ENCODE measurements at places on chromosomes 6 and 20.

DNA sequence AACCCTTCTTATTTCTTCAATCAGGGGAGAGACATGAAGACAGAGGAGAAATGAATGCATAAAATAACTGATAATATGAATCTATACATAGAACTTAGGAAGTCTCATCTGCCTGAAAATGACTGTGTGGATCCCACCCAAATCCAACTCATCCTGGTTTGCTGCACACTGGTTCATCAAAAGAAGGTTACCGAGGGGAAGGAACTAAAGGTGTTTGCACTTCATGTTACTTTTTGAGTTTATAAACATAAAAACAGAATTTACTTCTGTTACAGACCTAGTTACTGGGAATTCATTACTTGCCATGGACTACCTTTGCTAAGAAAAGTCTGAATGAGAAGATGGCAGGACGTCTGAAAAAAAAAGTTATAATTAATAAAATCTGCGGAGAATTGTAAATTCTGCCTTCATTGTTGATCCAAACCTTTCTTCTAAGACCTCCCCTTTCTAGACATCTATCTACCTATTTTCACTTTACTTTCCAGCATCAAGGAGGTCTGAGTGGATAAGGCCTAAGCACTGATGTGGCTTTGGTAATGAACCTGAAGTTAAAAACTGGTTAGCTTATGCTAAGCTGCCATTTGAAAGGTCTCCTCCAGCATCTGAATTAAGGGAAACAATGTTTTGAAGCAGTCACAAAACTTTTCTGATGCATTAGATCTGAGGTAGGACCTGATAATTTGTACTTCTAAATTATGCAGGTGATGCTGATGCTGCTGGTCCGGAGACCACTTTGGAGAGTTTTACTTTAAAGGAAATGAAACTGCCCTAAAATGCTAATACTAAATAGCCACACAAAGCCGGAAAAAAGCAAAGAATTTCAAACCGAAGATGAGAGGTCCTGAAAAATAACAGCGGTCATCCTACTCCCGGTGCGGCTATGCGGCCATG is 84.0 kb downstream of the HFE start:
- no peak for DNase-seq

GRCh38 chr20:24735263-24735662 is 213.8 kb upstream of the CST7 start:
- no peak for DNase-seq

DNA sequence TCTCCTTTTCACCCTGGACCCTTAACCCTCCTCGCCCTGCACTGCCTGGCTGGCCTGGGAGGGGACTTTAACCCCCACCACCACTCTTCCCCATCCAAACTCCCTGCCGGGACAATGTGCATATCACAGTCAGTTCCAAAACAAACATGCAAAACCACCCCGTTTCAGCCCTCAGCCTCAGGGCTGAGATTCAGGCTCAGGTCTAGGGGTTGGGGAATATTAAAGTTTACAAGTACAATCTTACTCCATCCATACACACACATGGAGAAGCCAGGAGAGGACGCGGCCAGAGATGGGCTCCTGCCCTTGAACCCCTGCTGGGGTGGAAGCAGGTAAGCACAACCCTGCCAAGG is 534 bp downstream of the KIAA1755 start:
- DNase-seq: no peak

DNA sequence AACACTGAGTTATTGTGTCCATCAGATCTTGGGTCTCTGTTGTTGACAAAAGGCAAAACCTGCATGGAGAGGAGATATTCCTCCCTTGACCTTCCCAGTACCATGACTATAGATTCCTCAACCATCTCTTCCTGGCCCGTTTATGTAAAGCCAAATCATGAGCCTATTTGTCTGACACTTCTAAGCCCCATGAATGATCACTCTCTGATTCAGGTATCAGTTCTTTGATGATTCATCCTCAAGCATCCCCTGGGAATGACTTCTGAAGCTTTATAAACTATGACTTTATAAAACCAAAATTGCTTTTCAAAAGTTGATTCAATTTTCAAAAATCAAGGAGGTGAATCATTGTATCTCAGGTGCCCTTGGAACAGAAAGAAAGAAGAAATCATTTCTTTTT is 78.7 kb upstream of the LOC128125822 start:
- DNase-seq: no peak

DNA sequence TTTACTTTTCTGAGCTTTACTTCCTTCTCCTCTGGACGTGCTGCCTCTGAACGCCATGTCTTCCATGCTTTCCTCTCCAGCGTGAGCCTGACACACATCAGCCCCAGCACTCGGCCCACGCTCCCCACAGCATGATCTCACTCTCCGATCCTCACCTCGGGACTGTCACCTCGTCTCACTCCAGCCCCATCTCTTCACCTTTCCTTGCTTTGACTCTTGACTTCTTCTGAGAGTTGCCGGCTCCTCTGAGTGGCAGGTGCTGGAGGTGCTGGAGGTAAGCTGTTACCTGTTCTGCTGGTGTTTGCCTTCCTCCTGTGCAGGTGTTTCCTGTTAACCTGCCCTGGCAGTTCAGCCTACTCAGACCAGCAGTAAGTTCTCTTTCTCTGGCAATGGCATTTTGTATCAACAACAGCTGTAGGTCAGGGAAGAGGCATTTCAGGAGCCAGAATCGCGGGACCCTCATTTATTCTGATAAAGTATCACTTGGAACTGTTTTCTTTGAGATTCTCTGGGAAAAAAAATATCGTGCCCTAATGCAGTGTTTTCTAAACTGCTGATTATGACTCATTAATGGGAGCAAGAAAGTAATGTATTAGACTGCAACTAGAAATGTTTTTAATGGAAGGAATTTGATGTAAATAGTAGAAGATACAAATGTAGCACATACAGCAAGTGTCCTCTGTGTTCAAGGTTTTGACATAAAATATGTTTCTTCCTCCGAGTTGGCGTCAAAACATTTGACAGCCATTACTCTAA is 106.5 kb downstream of the ARID1B start:
- DNase-seq: no peak

- DNase-seq: no peak
These were observed 22.4 kb upstream of the BACH2 start for GRCh38 chr6:90319044-90319443.

DNA sequence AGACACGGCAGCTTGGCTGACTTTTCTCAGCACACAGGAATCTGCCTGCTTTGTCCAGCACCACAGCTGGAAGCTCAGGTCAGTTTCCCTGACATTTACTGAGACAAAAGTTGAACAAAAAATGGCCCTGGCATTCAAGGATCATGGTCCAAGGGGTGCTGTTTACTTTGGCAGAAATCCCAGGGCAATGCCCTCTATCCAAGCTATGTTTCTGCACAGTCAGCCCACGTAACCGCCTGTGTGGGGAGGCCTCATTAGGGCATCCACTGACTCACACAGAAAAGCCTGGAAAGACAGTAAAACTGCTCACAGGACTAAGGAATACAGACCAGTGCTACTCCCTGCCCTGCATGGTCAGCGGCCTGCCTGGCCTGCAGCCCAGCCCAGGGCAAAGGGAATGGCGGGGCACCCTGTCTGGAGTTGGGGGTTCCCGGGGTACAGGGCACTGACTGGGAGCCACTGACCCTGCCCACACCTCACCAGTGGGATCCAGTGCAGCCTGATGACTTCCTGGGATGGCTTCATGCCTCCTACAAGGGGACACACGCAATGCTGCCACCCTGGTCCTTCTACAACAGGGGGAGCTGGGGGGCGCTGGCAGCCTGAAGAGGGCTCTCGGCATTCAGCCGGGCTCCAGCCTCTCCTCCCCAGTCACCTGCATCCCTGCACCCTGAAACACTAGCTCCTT is 77.1 kb downstream of the NINL start:
- DNase-seq: peak; percentile 85

DNA sequence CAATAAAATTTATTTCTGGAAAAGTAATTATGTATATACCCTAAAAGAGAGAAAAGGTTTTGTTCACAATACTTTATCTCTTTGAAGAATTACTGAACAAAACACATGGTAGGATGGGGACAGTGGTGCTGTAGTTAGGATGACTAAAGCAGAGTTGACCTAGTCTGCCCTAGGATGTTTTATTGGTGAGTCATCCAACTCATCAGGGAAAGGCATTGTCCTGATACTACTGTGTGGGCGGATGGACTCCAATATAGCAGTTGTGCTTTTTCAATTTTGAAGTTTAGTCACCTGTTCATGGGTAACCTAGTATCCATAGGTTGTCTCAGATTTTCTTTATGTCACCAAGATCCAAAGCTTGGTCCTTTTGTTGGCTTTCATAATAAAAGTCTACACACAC is 53.3 kb upstream of the EYS start:
- DNase-seq: no peak

DNA sequence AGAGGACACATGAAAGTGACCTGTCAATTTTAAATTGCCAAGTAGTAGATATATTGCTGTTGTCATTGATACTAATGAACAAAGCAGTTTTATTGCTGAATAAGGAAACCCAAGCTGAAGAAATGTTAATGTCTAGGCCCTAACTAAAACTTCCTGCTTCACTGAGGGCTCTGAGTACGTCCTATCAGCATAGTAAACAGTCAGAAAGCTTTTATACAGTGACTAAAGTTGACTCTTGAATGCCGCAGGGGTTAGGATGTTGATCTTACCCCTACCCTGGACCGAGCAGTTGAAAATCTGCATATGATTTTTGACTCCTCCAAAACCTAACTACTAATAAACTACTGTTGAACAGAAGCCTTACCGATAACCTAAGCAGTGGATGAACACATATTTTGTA is 149.0 kb downstream of the HIVEP2 start:
- no peak for DNase-seq

DNA sequence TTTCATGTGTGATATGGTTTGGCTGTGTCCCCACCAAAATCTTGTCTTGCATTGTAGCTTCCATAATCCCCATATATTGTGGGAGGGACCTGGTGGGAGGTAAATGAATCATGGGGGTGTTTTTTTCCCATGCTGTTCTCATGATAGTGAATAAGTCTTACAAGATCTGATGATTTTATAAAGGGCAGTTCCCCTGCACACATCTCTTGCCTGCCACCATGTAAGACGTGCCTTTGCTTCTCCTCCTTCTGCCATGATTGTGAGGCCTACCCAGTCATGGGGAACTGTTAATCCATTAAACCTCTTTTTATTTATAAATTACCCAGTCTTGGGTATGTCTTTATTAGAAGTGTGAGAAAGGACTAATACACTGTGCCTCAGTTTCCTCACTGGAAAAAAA is 4.2 kb upstream of the IL22RA2 start:
- DNase-seq: no peak

DNA sequence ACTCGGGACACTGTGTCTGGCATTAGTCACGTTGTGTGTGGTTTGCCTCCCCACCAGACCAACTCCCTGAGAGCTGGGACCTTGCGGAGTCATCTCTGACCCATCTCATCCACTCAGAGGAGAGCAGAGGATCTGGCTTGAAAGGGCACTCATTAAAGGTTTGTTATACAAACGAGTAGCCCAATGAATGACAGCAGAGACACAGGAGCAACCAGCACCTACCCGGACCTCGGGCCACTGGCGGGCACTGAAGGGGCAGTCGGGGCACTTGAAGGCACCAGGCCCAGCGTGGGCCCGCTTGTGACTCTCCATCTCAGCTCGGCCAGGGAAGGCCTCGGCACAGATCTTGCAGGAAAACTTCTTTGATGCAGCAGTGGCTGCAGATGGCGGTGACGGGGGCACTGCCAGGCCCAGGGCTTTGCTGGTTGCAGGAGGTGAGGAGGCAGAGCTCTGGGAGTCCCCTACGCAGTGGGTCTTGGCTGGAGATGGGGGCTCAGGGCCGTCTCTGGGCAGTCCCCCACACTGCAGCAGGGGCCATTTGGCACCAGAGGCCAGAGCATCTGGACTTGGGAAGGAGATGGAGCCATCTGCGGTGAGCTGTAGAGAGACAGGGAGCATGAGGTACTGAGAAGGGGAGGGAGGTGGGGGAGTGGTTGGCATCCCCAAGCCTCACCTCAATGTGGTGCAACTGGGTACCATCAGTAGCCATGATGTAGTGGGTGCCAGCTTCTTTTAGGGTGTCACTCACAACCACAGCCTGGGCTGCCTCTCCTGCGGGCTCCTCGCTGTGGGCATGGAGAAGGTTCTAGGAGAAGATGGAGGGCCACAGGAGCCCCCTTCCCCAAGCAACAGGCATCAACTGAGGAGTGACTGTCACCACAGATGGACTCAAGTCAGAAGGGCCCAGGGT is 17.7 kb downstream of the PCIF1 start:
- no peak for DNase-seq

Data from HFFc6 (cell line).